CD4-positive, alpha-beta T cell treated with Interferon alpha-2 for 1 hour (primary cell): ENCODE measurements at places on chromosomes 1 and 21.

- DNase-seq = no peak
Measured at GRCh38 chr1:183194527-183195141, 8.6 kb downstream of the LAMC2 start.

GRCh38 chr1:157882580-157882979 is 41.0 kb upstream of the CD5L start:
- no peak for DNase-seq

GRCh38 chr1:162703708-162704107 is 71.4 kb downstream of the DDR2 start:
- no peak for DNase-seq

DNA sequence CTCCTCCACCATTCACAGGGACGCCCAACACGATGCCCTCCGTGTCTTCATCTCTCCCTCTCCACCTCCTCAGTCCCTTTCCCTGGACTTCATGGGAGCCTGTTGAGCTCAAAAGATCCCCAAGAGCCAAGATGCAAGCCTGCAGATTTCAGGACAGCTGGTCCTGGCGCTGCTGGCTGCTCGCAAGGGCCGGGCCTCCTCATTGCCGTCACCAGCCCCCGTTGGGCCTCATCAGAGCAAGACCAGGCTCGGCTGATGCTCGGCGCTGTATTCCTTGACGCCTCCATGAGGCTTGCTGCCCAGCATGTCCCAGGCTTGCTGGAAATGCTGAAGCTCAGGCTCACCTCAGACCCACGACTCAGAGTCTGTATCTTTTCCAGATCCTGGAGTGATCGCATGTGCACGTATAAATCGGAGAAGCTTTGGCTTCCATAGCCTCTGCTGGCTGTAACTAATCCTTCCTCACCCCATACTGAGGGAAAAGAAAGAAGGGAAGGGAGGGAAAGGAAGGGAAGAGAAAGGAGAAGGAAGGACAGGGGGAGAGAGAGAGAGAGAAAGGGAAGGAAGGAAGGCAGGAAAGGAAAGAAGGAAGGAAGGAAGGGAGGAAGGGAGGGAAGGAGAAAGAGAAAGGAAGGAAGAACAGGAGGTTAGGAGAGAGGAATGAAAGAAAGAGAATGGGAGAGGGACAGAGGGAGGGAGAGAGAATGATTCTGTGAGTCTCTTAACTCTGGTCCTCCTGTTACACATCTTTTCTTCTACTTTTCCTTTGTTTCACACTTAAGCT is 94.6 kb downstream of the KCNJ15 start:
- DNase-seq = no peak

DNA sequence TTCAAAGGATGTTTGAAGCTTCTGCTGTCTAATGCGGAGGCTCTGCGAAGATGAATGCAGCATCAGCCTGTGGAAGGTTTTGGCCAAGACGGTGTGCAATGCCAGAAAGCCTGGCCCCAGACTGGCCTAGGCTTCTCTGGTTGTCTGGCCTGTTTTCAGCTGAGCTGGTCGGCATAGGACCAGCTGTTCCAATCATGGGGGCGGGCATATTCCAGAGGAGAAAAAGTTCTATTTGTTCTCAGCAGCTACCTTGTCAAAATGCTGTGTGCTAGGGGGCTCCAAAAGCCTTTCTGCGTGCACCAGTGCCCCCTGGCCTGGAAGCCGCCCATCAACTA is 57.6 kb downstream of the TGFB2 start:
- no peak for DNase-seq

GRCh38 chr1:231039161-231040018 is 664 bp downstream of the FAM89A start:
- DNase-seq = peak; percentile 23

DNA sequence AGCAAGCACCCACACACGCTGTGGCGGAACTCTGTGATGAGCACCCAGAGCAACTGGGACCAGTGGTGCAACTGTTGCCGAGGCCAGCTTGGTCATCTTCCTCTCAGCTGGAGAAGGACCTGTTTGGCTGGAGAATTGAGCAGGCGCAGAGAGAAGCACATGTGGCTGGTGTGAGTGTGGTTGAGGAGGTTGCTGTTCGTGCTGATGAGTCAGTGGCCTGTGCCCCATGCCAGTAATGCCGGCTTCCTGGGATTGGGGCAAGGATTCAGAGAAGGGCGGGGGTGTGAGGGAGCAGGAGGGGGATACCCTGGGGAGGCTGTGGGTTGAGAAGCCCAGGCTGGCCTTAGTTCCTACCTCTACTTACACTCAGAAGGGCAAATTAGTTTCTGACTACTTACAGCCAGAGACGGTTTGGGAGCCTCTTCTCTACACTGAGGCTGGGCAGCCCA is 57.5 kb upstream of the EPS8L3 start:
- DNase-seq = no peak
